ENCODE measurements at places on chromosomes 4 and X.

GRCh38 chrX:46673620-46674359 lies 85.1 kb downstream of the SLC9A7 start:
- peaks cover 12% of the 10 kb centered on the region for H3K36me3 ChIP-seq
- no peak overlapping the region for H3K27ac ChIP-seq
- no peak for DNase-seq
- H3K4me1 ChIP-seq = peaks cover 14% of the 10 kb centered on the region

GRCh38 chr4:147658501-147658900 lies 25.5 kb downstream of the PRMT9 start:
- H3K36me3 ChIP-seq = peaks cover 52% of the 10 kb centered on the region
- H3K27ac ChIP-seq = no peak overlapping the region
- H3K27me3 ChIP-seq = no peaks in the 10 kb centered on the region
- H3K4me3 ChIP-seq = no peak overlapping the region
- no peaks in the 10 kb centered on the region for H3K4me1 ChIP-seq
- DNase-seq = no peak

GRCh38 chrX:152632445-152633097 lies 5.1 kb upstream of the GABRQ start:
- H3K36me3 ChIP-seq = no peaks in the 10 kb centered on the region
- H3K27ac ChIP-seq = no peak overlapping the region
- H3K4me1 ChIP-seq = no peaks in the 10 kb centered on the region
- H3K4me3 ChIP-seq = no peak overlapping the region
- DNase-seq = peak; percentile 21

DNA sequence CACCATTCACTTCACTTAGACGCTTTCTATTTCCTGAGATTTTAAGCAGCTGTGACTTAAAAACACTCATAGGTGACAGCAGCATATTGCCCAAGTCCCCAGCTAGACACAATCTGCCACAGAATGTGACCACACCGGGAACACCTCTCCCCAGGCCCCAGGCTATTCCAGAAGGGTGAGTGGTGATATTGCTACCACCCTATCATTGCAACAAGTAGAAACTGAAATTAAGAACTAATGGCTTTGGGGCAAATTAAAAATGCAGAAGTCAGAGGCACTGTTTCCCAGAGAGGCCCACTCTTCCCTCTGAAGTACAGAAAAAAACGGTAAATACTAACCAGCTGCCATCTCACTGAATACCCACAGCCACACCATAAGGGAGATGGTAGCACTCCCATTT lies 35.0 kb downstream of the QDPR start:
- no peak overlapping the region for H3K4me3 ChIP-seq
- no peak overlapping the region for H3K27ac ChIP-seq
- H3K27me3 ChIP-seq = no peaks in the 10 kb centered on the region
- peaks cover 1% of the 10 kb centered on the region for H3K4me1 ChIP-seq
- H3K36me3 ChIP-seq = no peaks in the 10 kb centered on the region

DNA sequence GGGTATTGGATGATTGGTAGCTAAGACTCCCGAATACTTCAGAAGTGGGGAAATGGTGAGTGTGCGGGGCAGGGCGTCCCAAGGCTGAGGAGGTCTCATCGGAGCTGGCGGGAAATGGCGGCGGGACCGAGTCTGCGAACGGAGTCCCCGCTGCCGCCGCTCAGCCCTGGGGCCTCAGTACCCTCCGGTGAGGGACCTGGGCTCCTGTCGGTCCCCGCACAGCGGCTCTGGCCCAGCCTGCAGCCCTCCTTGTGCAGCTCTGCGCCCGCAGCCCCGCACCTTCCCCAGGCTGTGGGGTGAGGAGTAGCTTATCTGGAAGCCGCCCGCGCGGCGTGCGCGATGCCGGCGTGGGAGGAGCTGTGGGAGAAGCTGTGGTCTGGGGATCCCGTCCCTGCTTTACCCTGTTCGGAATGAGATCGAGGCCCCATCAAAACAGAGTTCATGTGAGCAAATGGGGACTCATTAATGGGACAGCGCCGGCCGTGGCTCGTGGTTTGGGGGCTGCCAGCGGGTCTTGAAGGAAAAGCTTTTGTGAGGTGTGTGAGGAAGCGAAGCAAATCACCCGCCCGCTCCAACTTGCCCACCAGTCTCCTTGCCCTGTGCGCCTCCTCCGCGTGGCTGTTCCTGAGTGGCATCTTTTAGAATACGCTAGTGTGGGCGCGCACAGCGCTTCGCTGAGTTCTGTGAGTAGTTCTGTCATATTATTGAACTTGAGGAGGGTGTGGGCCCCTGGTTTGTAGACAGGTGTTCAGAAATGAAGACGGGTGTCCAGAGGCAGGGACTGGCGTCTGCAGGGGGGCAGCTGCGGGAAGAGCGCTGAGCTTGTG lies 531 bp downstream of the ZNF141 start:
- peaks cover 34% of the 10 kb centered on the region for H3K4me1 ChIP-seq
- peaks cover 73% of the 10 kb centered on the region for H3K36me3 ChIP-seq
- H3K4me3 ChIP-seq = peak overlapping the region; percentile 98
- no peaks in the 10 kb centered on the region for H3K27me3 ChIP-seq
- no peak for DNase-seq

DNA sequence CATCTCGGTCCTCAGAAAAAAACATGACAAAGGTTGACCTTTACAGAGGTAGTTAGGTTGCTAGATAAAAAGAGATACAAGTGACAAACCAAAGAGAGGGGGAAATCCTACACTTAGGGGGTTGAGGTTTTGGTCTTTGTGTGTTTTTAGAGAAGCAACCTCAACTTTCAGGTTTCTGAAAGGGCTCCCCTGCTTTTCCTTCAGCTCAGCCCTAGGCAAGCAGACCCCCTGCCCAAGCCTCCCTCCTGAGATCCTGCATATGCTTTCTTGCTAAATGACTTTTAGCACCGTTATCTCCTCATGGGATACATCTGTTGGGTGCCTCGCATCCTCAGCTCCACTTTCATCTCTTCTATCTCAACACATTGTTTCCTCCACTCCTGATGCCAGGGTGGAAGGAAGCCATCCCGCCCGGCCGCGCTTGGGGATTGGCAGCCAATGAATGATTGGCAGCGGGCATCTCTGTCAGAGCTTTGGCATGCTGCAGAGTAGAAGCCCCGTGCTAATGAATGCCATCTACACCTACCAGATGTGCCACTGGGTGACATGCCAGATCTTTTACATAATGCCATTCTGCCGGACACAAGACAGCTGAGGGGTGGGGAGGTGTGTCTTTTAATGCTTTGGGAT lies 15.0 kb upstream of the PRDM8 start:
- H3K4me1 ChIP-seq = peaks cover 49% of the 10 kb centered on the region
- peaks cover 48% of the 10 kb centered on the region for H3K36me3 ChIP-seq
- peak overlapping the region; percentile 97 for H3K27ac ChIP-seq
- H3K27me3 ChIP-seq = peaks cover 6% of the 10 kb centered on the region

DNA sequence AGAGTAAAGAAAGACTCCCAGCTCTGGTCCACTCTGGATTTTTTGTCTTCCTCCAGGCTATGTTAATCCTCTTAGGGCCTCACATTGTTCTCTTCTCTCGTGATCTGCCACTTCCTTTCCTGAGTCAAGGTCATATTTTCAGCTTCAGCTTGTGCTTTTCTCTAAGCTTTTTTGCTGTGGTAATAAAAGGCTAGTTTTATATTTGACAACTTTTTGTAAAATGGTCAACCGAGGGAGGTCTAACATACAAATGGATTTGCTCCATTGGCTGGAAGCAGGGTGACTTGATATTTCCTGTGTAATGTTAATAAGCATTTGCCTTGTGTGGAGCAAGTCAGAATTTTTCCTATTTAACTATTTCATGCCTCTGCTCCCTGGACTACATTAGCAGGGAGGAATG lies 239.7 kb downstream of the RAB28 start:
- H3K27me3 ChIP-seq = no peaks in the 10 kb centered on the region
- no peak for DNase-seq
- no peaks in the 10 kb centered on the region for H3K36me3 ChIP-seq
- no peak overlapping the region for H3K27ac ChIP-seq
- H3K4me3 ChIP-seq = no peak overlapping the region

DNA sequence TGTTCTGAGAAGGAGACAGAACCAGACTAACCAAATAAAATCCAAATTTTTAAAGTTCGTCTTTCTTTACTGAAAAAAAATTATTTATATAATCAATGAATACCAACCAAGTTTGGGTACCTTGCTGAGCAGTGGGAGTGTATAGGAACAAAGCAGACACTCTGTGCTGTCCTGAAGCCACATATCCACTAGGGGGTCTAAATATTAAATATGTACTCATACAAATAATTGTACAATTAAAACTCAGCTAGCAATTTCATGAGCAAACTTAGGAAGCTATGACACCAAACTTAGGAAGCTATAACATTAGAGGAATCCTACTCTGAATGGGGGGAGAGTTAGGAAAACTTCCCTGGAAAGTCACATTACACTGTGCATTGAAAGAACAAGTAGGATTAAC lies 582.0 kb upstream of the EPHA5 start:
- no peak overlapping the region for H3K27ac ChIP-seq
- H3K4me3 ChIP-seq = no peak overlapping the region
- no peaks in the 10 kb centered on the region for H3K4me1 ChIP-seq
- no peaks in the 10 kb centered on the region for H3K27me3 ChIP-seq

DNA sequence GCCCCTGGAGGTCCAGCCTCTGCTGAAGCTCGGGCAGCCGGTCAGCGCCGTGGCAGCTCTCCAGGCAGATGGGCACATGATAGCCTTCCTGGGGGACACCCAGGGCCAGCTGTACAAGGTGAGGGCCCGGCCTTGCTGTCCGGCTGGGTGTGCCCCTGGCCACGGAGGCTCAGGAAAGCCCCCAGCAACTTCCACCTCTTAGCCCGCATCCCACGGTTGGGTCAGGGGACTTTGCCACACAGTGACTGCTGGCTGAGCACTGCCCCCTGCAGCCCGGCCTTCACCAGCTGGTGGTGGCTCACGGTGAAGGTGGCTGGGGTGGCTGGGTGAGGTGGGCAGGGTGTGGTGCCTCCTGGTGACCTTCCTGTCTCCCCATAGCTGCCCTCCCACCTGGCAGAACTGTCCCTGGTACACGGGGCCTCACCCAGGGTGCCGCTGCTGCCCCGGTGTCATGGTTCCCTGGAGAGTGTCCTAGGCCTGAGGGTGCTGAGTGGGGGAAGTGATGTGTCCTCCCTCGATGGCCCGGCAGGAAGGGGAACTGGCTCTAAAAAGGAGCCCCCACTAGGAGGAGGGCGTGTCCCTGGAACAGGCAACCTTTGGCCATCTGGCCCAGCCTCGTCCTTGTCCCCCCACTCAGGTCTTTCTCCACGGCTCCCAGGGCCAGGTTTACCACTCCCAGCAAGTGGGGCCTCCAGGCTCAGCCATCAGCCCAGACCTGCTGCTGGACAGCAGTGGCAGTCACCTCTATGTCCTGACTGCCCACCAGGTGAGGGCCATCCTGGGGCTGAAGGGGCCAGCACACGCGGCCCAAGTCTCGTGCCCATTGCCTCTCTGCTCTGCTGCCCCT lies 4.5 kb downstream of the PLXNB3 start:
- H3K4me3 ChIP-seq = no peak overlapping the region
- H3K27ac ChIP-seq = no peak overlapping the region
- H3K4me1 ChIP-seq = peaks cover 6% of the 10 kb centered on the region
- no peaks in the 10 kb centered on the region for H3K36me3 ChIP-seq
- H3K27me3 ChIP-seq = no peaks in the 10 kb centered on the region

DNA sequence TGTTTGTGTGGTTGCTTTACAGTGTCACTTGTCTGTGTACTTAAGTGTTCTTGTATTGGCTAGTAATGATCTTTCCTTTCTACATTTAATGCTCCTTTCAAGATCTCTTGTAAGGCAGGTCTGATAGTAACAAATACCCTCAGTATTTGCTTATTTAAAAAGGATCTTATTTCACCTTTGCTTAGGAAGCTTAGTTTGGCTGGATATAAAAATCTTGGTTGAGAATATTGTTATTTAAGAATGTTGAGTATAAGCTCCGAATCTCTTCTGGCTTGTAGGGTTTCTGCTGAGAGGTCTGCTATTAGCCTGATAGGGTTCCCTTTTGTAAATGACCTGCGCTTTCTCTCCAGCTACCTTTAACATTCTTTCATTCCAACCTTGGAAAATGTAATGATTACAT lies 35.7 kb downstream of the LCORL start:
- no peaks in the 10 kb centered on the region for H3K27me3 ChIP-seq
- H3K4me3 ChIP-seq = no peak overlapping the region

- DNase-seq = no peak
- H3K27me3 ChIP-seq = peaks cover 2% of the 10 kb centered on the region
- no peaks in the 10 kb centered on the region for H3K36me3 ChIP-seq
- no peak overlapping the region for H3K27ac ChIP-seq
These were observed 182.7 kb downstream of the ANK2 start for GRCh38 chr4:113232194-113232593.

DNA sequence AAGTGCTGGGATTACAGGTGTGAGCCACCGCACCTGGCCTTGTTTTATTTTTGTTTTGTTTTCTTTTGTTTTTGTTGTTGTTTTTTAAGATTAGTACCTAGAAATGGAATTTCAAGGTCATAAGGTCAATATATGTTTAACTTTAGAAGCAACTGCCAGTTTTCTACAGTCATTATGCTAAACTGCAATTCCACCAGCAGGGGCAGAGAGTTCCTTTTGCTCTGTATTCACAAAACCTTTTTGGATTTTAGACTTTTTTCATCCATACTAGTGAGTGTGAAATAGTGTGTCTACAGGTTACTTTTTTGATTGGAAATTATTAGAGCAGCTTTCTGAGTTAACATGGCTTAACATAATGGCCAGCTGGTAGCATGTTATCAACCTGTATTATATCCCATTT lies 580.6 kb downstream of the TRIML1 start:
- H3K4me1 ChIP-seq = no peaks in the 10 kb centered on the region
- DNase-seq = no peak
- no peaks in the 10 kb centered on the region for H3K27me3 ChIP-seq

DNA sequence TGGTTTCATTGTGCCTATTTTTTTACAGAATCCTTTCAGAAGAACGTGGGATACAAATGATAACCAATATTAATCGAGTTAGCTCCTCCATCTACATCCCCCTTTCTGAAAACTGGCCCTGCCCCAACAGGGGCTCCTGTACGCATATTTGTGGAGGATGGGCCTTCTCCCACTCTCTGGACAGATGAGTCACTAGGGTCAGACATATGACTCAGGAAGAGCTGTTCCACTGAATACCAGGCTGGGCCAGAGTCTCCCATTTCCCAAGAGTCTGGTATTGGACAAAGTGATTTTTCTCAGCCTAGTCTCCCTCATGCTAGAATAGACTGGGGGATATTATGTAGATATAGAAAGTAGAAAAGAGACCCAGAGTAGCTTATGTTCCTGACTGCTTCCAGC lies 142.4 kb downstream of the TSPAN5 start:
- H3K27ac ChIP-seq = no peak overlapping the region
- H3K4me1 ChIP-seq = peaks cover 53% of the 10 kb centered on the region
- no peaks in the 10 kb centered on the region for H3K27me3 ChIP-seq
- DNase-seq = no peak
- no peak overlapping the region for H3K4me3 ChIP-seq

GRCh38 chrX:72016881-72017783 lies 106.5 kb downstream of the NHSL2 start:
- DNase-seq = no peak
- no peak overlapping the region for H3K27ac ChIP-seq
- no peak overlapping the region for H3K4me3 ChIP-seq
- no peaks in the 10 kb centered on the region for H3K36me3 ChIP-seq
- peaks cover 60% of the 10 kb centered on the region for H3K27me3 ChIP-seq
